ENCODE measurements at places on chromosomes 5 and 9. TPM values are rescaled to one million over a fixed set of nuclear protein-coding genes. Genes with fewer than 3 reads are reported as not detected.
A peak's percentile ranks its signal among the peaks of the same experiment; 100 is the strongest.

DNA sequence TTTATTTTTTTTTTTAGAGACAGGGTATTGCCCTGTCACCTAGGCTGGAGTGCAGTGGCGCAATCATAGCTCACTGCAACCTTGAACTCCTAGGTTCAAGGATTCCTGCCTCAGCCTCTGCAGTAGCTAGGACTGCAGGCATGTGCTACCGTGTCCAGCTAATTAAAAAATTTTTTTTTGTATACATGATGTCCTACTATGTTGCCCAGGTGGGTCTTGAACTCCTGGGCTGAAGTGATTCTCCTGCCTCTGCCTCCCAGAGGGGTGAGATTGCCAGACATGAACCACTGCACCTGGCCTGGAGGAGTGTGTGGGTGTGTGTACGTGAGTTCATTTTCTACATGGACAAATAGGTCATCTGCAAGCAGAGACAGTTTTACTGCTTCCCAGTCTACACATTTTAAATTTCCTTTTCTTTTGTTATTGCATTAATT is 33.8 kb downstream of the JMY start:
- DNase-seq, result no peak

DNA sequence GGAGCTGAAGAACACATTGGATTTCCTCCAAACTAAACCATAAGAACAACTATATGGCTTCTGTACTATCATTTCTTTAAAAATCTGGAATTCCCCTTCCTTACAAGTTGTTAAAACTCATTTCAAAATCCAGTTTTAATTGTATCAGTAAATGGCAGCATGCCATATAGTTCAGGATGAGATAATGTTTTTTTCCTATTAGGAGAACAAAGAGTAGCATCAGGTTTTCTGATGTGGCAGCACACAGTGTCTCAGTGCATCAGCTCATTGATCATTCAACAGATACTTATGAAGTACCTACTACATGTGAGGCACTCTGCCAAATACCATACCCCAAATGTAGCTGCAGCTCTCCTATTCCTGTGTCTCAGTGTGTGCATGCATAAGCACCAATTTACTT is 161.1 kb downstream of the EPB41L4A start:
- no peak for DNase-seq

GRCh38 chr9:126114850-126115460 is 211.7 kb upstream of the MVB12B start:
- no peak for DNase-seq

- no peak for DNase-seq
Measured at GRCh38 chr5:179115845-179116524, 55.8 kb downstream of the ZNF354C start.

GRCh38 chr5:96408841-96409538 is 24.1 kb downstream of the PCSK1 start:
- DNase-seq, result no peak

DNA sequence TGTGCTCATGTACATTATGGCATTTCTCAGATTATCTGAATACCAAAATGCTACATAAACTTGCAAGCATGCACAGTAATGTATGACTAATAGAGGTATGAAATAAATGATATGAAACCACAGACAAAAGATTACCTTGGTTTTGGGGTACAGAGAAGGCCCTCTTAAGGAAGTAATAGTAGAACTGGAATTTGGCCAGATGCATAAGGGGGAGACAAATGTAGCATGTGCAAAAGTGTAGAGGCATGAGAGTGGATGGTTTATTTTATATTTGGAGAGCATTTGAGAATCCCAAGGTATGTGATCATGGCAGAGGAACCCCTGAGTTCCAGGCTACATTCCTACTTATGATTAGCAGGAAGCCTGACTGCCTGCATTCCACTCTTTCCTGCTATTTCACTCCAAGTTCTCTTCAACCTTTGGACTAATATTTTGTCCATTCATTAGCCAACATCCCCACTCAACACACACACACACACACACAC is 74.2 kb downstream of the MAMDC2 start:
- DNase-seq, result no peak

- no peak for DNase-seq
Measured at GRCh38 chr5:1119312-1119831, 7.5 kb upstream of the SLC12A7 start.

GRCh38 chr5:143054480-143054941 is 284.3 kb downstream of the ARHGAP26 start:
- no peak for DNase-seq

GRCh38 chr5:4023091-4023752 is 427.6 kb downstream of the IRX1 start:
- no peak for DNase-seq

DNA sequence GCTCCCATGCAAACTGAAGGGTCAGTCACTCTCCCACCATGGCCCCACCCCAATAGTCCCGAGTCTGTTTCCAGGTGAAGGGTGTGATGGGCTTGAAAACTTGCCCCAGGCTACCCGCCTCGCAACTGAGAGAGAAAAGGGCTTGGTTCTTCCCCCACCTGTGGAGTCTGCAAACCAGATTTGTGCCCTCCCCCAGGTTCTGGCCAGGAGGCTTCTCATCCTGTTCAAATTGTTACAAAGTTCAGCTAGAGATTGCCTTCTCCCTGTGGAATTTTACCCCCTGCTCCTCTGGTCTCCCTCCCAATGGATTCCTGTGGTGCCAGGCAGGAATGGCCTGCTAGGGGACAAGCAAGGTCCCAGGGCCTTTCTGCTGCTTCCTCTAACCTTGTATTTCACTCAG is 93.1 kb upstream of the ACO1 start:
- no peak for DNase-seq

DNA sequence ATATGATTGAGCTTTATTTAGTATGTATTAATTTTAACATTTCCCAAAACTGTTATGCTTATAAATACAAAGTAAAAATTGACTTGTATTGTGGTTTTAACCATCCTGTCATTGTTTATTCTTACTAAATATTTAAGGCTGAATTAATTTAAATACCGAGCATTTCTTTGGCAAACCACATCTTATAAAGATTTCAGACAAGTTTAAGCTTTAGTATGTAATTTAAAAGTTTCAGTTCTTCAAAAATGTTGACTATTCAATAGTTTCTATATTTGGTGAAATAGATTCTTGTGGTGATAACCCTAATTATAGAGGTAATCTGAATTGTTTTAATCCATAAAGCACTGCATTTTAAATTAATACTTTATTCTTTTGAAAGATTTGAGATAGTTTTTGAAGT is 65.5 kb downstream of the CCNH start:
- no peak for DNase-seq

- no peak for DNase-seq
Measured at GRCh38 chr9:86557063-86557766, 203.0 kb upstream of the TUT7 start.

- DNase-seq, result peak; percentile 26
Measured at GRCh38 chr5:131224387-131225201, 39.3 kb upstream of the CDC42SE2 start.

- DNase-seq, result no peak
Measured at GRCh38 chr9:108271646-108272348, 584.0 kb downstream of the ACTL7B start.

- DNase-seq, result no peak
Measured at GRCh38 chr9:94140791-94141790, 56.8 kb downstream of the PTPDC1 start.

DNA sequence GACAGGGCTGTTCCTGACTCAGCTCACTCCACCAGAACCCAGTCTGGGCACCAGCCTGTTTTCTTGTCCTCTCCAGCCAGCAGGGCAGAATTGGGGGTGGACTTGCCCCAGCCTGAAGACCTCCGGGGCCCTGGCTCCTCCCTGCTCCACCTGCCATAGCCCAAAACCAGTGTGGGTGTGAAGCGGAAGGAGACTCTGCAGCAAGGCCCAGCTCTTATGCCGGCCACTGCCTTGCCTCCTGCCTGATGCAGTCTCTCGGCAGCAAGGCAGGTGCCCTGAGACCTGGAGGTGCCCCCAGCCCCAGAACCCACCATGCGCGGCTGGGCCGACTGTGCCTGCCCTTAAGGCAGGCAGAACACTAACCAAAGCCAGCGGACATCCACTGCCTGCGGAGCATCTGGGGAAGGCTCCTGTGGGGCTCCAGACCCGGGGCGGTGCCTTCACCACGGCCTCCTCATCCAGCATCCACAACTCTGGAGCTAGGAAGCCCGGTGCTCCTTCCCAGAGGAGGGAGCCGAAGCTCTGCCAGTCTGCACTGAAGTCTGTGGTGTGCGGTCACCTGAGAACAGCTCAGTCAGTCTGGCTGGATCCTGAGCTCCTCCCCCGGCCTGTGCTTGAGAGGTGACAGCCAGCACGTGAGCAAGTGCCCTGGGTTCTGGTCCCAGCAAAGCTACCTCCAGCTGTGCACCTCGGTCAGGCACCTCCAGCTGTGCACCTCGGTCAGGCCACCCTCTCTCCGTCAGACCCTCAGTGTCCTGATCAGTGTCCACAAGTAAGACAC is 116.7 kb downstream of the ADAMTS2 start:
- DNase-seq, result no peak

GRCh38 chr5:107919361-107919760 is 248.6 kb upstream of the EFNA5 start:
- DNase-seq, result no peak

- DNase-seq, result no peak
Measured at GRCh38 chr9:135522931-135523330, 1.7 kb downstream of the LCN1 start.

GRCh38 chr5:132775476-132775961 is 1.5 kb downstream of the SEPTIN8 start:
- no peak for DNase-seq

DNA sequence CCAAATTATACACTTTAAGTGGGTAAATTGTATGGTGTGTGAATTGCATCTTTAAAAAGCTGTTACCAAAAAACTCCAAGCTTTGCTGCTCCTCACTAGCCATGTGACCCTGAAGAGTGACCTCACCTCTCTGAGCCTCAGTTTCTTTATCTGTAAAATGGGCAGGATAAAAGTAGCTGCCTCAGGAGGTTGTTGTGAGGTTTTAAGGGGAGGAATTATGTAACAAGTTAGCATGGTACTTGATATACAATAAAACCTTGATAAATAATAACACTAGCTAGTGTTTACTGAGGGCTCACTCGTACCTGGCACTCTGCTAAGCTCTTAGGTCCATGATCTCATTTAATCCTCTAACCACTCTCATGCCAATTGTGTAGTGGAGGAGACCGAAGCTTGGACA is 19.0 kb upstream of the PHF19 start:
- DNase-seq, result no peak

DNA sequence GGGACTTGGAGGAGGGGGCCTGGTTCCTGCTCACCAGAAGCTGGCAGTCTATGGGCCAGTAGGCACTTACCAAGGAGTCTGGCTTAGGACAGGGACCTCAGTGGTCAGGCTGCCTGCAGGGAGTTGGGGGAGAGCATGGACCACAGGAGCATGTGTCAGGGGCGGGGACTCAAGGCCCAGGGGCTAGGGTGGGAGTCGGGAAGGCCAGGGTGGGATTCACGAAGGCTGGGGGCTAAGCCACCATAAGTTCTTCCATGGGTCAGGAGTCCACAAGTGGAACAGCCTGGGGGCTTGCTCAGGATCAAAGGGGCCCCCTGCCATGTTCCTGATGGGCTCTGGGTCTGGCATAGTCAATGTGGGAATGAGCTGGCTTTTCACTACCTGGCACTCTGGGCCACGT is 11.5 kb upstream of the SLC25A48 start:
- DNase-seq, result no peak

DNA sequence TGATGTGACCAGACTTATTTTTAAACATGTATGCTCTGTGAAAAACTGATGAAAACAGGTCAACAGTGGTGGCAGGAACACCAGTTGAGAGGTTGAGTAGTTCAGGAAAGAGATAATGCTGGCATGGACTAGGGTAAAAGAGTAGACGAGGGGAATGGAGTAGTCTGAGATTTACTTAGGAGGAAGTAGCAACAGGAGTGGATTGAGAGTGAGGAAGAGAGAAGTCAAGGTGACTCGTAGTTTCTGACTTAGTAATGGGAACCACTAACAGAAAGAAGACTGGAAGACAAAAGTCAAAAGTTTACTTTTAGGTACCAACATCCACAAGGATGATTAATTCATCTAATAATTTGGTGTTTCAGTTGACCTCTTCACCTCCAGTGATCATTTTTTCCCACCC is 3.6 kb downstream of the SRA1 start:
- DNase-seq, result no peak

GRCh38 chr5:177598477-177598876 is 1.5 kb upstream of the B4GALT7 start:
- DNase-seq, result no peak

DNA sequence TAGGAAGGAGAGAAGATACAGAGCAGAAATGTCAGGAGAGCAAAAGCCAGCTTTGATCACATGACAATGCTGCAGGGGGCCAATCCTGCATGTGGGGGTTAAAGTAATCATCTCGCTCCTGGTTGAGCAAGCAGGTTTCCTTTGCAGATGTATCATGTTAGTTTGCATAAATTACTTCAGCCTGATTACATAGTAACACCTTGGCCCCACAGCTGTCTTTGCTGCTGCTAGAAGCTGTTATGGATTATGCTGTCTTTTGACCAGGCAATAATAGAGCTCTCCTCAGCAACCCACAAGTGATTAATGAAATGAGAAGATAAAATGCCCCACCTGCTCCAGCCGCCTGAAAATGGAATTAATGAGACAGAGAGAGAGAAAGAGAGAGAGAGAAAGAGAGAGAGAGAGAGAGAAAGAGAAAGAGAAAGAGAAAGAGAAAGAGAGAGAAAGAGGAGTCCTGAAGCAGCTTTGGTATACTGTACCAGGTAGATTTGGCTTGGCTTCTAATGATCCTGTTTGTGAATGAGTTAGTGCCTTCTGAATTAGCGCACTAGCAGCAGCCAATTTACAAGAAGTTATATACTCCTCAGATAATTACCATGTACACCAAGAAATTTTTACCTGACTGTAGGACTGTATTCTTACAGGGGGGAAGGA is 174.3 kb upstream of the RORB start:
- no peak for DNase-seq

GRCh38 chr5:93891491-93892480 is 150.4 kb upstream of the POU5F2 start:
- no peak for DNase-seq

DNA sequence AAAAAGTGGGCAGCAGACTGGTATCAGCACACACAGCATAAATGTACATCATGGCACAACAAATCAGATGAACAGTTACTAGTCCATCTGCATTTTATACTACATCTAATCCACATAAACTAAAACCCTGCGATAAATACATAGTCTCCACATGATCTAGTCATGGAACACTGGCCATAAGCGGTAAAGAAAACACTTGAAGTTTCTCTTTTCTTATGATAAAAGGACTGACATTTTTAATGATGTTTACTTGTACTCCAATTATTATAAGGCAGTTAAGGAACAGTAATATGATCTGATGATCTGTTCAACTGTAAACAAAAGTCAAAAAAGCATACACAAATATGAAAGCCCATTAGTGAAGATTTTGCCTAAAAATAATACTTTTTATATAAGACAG is 112.5 kb downstream of the MPDZ start:
- no peak for DNase-seq

HMCN2 gene
- not detected for total RNA-seq

CCDC152 gene
- total RNA-seq, result 5.2 TPM

LRRC26 gene
- not detected for total RNA-seq

ZDHHC11 gene
- total RNA-seq, result 10.0 TPM

RBM27 gene
- 36.3 TPM for total RNA-seq

HAVCR1 gene
- 2.0 TPM for total RNA-seq

ZBED3 gene
- 0.47 TPM for total RNA-seq

PKD2L2 gene
- total RNA-seq, result not detected

SELENOP gene
- not detected for total RNA-seq

ADAMTSL1 gene
- not detected for total RNA-seq

IL11RA gene
- 66.3 TPM for total RNA-seq

APC gene
- total RNA-seq, result 21.5 TPM

NTNG2 gene
- total RNA-seq, result 6.6 TPM

SPOCK1 gene
- total RNA-seq, result 0.15 TPM

CARD6 gene
- 5.2 TPM for total RNA-seq

CHD1 gene
- total RNA-seq, result 54.5 TPM

PCDHGA1 gene
- 0.05 TPM for total RNA-seq

TXNDC8 gene
- total RNA-seq, result not detected

PCDHGA7 gene
- total RNA-seq, result not detected

IFNE gene
- not detected for total RNA-seq

Data from activated CD4-positive, alpha-beta T cell treated with anti-CD3 and anti-CD28 coated beads, Interleukin-2, amount 10 ng/mL, durations not matched to agents 7 days and 5 days (primary cell).